ENCODE measurements at places on chromosomes 6 and 20.

- DNase-seq = no peak
Measured at GRCh38 chr20:34127792-34128191, 15.7 kb upstream of the EIF2S2 start.

DNA sequence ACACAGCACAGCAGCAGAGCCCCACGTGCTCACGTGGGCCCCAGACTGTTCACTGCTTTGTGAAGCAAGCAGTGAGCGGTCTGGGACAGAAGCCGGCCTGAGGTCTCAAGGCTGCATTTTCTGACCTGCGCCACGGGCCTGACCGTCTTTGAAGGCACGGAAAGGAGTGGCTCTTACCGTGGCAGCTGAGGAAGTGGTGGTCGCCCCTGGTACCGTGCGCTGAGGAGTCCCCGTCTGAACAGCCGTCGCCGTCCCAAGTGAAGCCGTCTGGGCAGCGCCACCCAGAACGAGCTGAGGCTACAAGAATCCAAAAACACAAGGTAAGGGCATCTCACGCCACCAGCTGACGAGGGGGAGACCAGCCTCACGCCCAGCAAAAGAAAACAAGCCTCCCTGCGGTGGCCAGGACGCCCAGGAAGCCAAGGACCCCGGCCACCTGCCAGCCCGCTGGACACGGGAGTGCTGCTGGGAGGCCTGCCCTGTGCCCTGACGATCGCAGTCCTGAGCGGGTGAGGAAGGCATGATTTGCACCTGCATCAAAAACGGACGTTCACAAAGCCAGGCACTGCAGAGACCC, 55.7 kb downstream of the TAF4 start:
- no peak for DNase-seq

DNA sequence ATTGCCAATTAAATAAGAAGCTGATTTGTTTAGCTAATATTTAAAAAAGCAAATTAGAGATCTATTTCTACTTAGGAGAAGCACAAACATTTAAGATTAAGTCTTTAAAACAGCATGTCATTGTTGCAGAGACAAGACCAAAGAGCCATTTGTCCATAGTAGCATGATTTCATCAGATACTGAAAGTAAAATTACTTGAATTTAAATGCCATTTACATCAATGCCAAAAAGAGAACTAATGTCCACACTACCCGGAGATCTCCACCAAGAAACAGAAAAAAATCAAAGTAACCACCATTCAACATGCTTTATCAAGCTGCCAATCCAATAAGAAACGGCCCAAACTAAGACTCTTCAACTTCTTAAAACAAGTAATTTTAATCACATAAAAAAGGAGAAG, 15.7 kb downstream of the AURKA start:
- no peak for DNase-seq

DNA sequence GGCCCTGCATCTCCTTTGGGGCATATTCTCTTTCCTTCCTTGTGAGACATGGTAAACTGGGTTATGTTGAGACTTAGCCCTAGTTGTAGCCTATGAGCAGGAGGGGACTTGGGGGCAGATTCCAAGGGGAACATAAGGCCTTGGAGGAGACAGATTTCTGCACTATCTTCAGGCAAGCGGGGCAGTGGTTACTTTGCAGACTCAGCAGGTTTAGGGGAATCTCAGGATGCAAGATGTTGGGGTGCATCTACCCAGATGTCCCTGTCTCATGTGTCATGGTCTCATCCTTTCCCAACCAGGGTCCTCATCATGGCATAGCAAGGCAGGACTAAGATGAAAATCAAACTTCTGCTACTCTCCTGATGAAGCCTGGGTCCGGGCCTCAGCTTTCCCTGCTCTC, 58.6 kb upstream of the PTPRT start:
- no peak for DNase-seq

DNA sequence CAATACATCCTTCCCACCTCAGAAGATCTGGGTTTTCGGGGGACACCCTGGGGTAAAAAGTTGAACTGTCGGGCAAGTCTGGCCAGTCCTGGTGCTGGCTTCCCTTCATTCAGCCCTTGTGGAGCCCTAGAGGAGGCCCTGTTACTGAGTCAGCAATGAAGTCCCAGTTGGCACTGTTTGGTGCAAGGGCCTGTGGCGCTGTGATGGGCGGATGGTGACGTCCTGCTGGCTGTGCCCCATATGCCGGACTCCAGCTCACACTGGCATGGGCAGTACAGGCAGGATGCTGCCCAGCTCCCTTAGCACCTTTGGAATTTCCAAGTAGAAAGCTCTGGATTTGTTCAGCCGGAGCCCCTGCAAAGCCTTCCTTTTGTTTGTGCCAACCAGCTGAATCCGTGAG, 186.2 kb upstream of the PMEPA1 start:
- DNase-seq = no peak

DNA sequence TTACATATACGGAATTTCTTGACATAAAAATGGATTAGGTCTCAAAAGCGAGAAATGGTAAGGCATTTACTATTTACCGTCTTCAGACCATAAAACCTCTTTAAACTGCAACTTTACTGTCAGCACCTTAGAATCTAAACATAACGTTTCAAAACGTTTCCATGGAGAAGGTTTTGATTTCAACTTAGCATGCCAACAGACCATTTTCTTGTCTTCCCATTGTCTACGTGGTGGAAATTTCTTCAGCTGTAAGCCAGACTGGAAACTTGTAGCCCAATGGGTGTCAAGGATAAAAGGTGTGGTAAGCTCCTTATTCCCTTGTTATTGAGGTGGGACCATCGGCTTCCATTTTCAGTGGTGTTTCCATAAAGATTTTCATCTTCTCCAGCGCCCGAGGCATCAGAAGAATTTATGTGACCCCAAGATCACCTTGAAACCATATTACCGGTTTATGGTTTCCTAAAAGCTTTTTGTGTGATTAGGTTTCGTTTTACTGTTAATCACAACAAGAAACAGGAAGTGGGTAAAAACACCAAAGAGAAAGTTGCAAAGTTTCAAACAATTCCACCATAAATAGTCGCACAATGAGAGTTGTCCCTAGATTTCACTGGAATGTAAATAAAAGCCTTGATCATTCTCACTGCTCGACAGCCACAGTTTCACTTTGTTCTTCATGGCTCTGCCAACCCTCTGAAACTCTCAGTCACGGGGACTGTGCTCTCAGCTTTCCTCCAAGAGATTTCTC, 63.0 kb upstream of the CD2AP start:
- no peak for DNase-seq

- no peak for DNase-seq
Measured at GRCh38 chr6:42664718-42665117, 57.7 kb downstream of the PRPH2 start.

- DNase-seq = peak; percentile 33
Measured at GRCh38 chr6:53483423-53484353, 61.2 kb downstream of the GCLC start.
